Activated CD8-positive, alpha-beta T cell treated with anti-CD3 and anti-CD28 coated beads for 36 hours (primary cell): ENCODE measurements at places on chromosomes 13 and 19.

GRCh38 chr13:103799028-103799427 is 732.8 kb upstream of the SLC10A2 start:
- no peak for DNase-seq

DNA sequence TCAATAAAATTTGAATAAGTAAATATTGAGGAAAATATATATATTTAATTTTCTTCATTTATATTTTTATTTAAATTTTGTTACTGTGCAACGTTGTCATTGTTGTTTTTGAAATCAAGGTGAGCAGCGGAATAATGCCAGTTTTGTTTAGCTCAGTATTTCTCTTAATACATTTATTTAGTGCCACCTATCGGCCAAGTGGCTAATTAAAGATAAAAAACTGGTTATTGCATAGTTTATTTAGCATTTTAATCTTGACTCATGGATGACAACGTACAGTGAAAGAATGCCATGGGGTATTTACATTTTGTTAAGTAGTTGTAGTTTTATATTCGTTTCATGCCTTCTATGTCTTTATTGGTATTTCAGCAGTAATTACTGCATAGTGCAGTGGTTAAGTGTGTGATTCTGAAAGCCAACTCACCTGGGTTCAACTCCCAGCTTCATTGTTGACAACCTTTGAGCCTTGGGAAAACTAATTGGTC is 265.9 kb downstream of the MYO16 start:
- no peak for DNase-seq

DNA sequence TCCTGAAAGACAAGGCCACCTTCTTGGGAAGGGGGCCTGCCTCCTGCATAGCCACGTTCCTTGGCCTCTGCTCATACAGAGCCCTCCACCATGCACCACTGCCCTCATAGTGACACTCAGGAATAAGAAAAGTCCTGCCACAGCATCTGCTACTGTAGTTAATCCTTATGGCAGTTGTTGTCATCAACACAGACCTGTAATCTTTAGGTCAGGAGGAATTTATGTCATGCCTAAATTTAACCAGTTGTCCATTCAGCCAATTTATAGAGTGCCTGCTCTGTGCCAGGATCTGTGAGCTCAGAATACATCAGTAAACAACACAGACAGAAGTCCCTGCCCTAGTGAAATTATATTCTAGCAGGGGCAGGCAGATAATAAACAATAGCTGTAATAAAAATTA is 44.4 kb downstream of the FAM124A start:
- DNase-seq = no peak

DNA sequence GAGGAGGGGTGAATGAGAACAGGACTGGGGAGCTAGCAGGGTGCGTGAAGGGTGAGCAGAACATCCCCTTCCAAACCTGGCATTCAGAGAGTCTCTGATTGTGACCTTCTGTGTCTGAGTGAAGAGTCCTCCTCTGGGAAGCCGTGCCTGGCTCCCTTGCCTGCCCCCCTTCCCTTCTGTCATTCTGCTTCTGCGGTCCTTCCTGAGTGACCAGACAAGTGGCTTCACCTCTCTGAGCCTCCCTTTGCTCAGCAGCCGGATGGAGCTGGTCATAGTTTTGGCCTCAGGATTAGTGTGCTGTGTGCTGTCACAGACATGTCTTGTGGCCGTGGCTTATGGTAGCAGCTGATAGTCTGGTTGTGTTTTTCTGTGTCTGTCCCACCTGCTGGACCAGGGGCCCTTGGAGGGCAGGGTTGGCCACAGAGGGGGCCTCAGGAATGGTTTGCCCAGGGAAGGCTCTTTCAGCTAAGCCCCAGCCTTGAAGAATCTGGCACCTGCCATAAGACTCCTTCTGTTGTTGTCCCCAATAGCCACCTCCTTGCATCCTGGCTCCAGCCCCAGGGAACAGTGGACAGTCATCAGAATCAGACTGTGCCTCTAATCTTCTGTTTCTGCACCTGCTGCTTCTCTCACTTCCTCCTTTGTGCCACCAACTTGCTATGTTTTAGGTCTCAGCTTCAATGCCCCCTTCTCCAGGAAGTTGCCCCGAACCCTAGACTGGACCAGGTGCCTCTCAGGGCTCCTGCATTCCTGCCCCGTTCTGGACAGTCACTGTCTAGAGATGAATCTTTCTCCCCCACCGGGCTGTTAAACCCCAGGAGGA is 5.9 kb downstream of the CLPTM1 start:
- no peak for DNase-seq

- no peak for DNase-seq
Measured at GRCh38 chr13:45595965-45596364, 19.6 kb downstream of the ERICH6B start.

DNA sequence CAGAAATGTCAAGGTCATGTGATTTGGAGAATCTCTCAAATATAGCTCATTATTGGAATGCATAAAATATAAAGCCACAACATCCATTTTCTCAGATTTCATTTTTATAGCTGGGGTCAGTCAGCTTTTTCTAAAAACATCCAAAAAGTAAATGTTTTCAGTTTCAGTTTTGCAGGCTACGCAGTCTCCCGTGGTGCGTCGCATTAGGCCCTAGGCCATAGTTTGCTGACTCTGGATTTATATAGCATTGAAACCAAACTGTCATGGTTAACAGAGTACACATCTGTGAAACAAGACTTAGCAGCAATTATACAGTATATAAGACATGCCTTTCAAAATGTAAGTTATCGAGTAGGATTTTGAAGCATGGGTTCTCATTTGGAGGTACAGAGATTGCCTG is 140.0 kb downstream of the IRS2 start:
- no peak for DNase-seq

GRCh38 chr13:19618977-19619376 is 14.5 kb upstream of the MPHOSPH8 start:
- DNase-seq = peak; percentile 40

DNA sequence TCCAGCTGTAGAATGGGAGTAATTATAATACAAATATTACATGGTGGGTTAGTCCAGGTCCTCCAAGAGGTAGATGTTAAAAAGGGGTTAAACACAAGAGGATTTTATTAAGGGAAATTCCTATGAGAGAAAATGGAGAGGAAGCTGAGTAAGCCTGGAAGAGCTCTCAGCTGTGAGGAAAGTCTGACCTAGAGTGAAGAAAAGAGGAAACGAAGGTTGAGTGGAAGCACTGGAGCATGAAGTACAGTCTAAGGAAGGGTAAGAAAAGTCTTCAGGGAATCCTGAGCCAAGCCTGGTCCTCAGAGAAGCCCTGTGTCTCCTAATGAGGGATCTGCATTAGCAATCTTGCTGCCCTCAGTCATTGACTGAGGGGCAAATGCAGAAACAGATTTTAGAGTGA is 506.2 kb downstream of the GPC5 start:
- no peak for DNase-seq

GRCh38 chr13:28631801-28632200 is 27.1 kb upstream of the POMP start:
- no peak for DNase-seq

- no peak for DNase-seq
Measured at GRCh38 chr19:49150944-49151243, 4.3 kb downstream of the HRC start.

GRCh38 chr13:75492389-75492788 is 10.4 kb upstream of the TBC1D4 start:
- no peak for DNase-seq

DNA sequence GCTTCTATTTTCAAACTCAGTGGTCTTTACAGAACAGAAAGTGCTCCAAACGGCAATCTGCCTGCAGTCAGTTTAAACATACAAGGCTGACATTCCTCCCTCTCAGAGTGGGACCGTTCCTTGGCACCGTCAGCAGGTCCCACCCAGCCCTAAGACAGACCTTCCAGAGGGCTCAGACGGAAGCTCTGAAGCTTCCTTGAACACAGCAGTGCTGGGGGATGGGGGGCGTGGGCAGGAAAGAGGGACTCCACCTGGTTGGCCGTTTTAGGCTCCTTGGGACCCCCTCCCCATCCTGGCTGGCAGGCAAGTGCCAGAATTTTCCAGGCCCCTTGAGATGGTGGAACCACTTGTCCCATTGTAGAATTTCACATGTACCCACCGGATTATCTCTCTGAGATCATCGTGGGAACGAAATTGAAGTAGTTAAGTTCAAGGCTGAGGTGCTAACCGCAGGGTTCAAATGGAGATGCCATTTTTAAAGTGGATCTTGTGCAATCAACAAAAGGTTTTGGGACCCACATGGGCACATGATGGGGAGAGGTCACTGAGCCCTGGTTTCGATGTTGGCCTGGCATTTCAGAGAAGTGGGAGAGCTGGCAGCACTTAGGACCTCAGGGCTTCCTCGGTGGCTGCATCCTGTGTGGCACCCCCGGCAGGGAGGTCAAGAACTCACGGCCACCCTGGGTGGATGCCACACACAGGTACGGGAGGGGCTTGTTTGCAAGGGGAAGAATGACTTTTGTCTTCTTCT is 46.2 kb downstream of the KLF2 start:
- peak; percentile 45 for DNase-seq

- DNase-seq = peak; percentile 65
Measured at GRCh38 chr19:58033741-58034476, at the start of gene ZSCAN1. Gene ZSCAN1, plus strand, starts transcription at chr19:58034025. Its CDS starts 3,812 bp downstream, at chr19:58037837.

GRCh38 chr13:23741879-23742510 is 147.2 kb downstream of the MIPEP start:
- DNase-seq = peak; percentile 7

DNA sequence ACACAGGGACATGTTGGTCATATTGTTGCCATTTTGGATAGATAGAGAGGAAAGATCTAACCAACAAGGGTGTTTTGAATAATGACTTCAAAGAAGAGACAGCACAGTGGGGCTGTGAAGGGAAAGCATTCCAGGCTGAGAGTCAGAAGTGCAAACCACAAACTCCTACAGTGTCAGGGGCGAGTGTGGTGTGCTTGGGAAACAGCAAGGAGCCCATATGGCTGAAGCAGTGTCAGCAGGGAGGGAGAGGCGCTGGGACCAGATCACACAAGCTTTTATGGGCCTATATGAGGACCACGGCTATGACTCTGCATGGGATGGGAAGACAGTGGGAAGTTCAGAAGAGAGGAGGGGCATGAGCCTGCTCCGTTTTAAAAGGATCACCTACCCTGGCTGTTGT is 166.4 kb downstream of the MYO16 start:
- DNase-seq = no peak

DNA sequence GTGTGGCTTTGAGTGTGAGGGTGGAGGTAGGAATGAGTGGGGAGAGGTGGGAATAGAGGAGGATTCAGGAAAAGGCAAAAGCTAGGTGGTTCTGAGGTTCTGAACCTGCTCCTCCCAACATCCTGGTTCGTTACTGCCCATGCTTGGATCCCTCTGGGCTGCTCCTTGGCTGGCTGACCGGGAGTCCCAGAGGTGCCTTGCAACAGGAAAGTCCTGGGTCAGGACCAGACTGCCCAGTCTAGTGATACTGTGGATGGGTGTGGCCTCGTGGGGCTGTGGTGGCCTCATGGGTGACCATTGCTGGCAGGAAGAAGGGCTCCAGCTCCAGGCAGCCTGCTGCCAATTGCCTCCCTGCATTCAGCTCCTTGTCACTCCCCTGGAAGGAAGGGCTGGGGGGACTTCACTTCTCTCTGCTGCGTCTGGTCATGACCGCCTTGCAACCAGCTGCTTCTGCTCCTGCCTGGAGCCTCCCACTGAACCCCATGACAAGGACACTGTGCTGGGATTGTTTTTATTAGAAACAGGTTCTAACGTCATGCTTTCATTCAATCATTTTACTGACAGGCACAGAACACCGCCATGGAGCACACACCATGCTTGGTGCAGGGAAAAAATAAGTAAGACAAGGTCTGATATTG is 61.5 kb upstream of the UBL3 start:
- no peak for DNase-seq

DNA sequence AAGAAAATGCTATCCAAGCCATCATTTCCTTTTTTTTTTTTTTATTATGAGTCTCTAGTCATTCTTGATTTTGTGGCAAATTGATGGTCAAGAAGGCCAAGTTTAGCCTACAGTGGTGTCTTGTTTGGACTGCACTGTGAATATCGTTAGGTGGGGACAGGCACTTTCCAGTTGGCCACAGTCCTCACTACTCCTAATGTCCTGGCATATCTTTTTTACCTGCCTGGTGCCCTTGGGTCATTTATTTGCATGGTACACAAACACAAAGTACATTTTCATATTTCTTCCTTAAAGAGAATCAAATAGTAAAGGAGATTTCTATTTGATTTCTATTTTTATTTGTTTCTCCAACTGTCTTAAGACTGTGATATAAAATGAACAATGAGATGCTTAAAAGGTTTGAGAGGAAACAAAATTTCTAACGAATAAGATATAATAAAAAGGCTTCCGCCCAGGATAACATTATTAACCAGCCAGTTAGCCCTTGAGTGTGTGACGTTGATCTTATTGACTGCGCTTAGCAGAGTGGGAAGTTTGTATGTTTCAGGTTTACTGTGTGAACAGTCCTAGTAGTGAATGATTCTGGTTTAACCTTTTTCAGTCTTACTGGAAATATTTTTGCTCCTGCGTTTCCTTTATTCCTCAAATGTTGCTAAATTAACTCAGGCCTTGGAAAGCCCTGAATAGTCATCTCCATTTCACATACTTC is 312.0 kb downstream of the ATP8A2 start:
- DNase-seq = no peak
